Activated naive CD4-positive, alpha-beta T cell treated with anti-CD3 and anti-CD28 coated beads, Interleukin-2, amount 50 U/mL, for 16 hours (primary cell): ENCODE measurements at places on chromosomes 7 and 10.

DNA sequence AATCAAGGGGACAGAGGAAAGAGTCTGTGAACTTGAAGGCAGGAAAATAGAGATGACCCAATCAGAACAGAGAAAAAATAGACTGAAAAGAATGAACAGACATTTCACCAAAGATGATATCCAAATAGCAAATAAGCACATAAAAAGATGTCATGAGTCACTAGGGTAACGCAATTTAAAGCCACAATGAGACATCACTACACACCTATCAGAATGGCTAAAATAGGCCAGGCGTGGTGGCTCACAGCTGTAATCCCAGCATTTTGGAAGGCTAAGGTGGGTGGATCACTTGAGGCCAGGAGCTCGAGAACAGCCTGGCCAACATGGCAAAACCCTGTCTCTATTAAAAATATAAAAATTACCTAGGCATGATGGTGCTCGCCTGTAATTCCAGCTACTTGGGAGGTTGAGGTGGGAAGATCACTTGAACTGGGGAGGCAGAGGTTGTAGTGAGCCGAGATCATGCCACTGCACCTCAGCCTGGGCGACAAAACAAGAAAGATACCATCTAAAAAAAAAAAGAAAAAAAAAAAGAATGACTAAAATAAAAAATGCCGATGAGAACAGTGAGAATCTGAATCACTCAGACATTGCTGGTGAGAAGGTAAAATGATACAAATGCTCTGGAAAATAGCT lies 100.9 kb downstream of the LHPP start:
- DNase-seq = no peak

- DNase-seq = no peak
Measured at GRCh38 chr7:72286519-72286918, 125.6 kb downstream of the CALN1 start.

DNA sequence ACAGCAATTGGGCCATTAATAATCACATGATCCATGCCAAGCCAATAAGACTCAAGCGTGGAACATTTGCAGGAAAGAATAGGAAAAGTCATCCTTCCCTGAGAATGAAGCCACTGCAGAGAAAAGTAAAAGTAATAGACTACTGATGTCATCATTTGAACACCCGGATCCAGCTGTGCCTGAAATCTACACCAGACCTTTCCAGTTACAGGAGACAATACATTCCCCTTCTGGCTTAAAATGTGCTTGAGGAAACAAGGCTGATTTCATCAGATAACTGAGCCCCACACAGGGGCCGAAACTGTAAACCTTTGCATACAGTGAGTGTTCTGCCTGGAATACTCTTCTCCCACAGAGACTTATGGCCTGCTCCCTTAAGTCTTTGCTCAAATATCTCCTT lies 232.8 kb downstream of the KCNMA1 start:
- no peak for DNase-seq

GRCh38 chr7:140390466-140391190 lies 7.7 kb downstream of the SLC37A3 start:
- DNase-seq = no peak

DNA sequence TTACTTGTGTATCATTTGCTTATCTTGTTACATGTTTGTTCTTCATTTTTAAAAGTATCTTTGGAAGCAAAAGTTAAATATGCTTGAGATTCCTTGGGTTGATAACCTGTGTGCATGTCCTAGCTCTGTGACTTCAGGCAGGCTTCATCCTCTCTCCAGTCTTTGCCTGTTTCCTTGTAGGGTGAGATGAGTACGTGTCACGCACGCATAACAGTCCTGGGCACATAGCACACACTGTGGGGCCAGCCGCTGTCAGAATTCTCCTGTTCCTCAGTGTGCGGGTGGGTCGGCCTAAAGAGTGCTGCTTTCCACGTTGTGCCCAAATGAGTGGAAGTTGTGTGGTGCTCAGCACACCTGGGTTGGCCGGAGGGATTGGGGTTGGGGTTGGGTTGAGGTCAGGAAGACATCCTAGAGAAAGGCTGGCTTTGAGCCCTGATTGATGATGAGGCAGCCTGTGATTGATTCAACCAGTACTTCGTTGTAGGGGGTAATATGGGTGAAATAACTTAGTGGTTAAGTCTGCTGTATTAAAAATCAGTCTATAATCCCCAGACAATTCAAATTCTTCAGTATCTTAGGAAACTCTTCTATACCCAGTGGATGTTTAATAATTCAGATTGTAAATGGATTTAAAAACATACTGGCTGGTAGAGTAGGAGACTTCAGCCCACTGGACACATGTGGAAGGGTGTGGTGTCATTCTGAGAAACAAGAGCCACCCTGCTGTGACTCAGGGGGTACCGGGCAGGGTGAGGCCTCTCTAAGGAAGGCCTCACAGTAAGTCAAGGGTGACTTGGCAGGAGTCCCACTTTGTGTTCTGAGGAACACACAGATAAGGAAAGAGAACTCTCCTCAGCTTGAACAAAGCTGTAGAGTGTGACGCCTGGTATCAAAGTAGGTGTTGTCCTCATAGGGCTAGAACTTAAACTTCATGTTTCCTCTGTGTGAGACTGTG lies 54.8 kb downstream of the DAGLB start:
- peak; percentile 22 for DNase-seq

DNA sequence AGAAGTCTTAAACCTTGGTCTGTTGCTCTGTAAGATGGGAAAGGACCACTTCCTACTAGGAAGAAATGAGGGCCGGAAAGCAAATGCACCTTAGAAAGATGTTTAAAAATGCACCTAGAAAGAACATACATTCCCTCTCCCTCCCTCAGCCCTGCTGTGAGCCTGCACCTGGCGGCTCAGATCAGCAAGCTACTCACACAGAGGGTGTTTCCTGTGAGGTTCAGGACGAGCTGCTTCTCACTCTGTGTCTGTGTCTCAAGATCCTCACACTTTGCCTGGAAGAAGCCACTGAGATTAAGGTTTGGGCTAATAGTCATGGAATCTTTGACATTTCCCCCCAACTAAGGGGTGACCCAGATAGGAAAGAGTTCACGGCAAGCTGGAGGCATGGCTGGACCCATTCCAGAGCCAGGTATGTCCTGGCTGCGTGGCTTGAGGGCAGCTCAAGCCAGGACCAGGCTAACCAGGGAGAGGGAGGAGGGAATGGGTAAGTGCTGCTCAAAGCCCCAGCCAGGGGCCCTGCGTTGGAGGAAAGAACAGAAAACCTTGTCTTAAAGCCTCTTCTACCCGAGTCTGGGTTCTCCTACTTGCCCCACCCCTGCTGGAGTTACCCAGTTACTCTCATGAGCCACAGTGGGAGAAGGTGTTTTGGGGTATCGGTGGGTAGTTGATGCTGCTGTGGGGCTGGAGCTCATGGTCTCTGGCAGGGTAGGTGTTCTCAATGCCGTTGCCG lies 47.5 kb downstream of the PODXL start:
- DNase-seq = no peak

- no peak for DNase-seq
Measured at GRCh38 chr7:95427166-95427565, 7.7 kb downstream of the PON2 start.

GRCh38 chr7:146956853-146957252 lies 840.3 kb downstream of the CNTNAP2 start:
- no peak for DNase-seq

GRCh38 chr7:412313-412710 lies 107.3 kb downstream of the PDGFA start:
- no peak for DNase-seq

- DNase-seq = no peak
Measured at GRCh38 chr10:335151-335800, 200.0 kb downstream of the ZMYND11 start.

DNA sequence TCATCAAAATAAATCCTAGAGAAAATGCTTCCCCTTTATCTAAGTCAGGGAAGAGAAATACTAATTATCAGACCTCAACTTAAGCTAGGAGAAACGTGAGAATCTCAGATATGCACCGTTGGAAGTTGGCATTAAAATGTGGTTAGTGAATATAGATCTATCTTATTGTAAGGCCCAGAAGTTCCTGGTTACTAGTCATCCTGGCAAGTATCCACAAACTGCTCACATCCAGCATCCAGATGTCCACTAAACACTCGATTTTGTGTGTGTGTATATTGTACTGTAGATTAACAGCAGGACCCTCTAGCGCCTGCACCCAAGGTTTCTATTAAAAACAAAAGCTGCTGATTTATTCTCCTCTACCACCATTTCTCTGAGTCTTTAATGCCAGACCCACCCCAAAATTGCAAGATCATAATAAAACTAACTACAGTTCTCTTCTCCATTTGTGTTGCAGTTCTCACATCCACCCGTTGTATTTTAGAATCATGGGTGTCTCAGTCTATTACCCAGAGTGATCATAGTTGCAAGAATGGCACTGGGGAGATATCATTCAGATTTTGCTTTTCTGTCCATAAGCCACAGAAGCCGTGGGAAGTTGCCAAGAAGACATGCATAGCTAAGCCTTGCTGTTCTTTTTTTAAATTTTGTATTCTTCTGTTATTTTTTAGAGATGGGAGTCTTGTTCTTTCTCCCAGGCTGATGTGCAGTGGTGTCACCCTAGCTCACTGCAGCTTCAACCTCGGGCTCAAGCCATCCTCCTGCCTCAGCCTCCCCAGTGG lies 165.4 kb downstream of the KIAA1217 start:
- no peak for DNase-seq

DNA sequence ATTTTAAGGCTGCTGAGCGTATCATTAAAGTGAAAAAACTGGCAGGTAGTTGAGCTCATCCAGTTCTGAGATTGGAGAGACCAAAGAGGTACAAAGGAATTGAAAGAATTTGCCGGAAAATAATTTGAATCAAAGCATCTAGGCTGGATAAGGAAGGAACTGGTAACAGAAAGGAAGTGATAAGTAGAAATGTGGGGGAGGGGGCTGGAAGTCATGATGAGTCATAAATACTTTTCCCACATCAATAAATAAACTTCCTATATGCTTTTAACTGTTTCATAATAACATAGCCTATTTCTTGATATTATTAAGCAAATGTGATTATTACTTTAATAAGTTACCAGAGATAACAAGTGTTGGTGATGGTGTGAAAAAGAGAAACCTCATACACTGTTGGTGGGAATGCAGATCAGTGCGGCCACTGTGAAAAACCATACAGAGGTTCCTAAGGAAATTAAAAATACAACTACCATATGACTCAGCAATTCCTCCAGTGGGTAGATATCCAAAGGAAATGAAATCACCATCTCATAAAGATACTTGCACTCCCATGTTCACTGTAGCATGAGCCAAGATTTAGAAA lies 27.0 kb downstream of the ZNF438 start:
- no peak for DNase-seq

GRCh38 chr10:124020981-124021815 lies 72.2 kb downstream of the CHST15 start:
- DNase-seq = no peak

DNA sequence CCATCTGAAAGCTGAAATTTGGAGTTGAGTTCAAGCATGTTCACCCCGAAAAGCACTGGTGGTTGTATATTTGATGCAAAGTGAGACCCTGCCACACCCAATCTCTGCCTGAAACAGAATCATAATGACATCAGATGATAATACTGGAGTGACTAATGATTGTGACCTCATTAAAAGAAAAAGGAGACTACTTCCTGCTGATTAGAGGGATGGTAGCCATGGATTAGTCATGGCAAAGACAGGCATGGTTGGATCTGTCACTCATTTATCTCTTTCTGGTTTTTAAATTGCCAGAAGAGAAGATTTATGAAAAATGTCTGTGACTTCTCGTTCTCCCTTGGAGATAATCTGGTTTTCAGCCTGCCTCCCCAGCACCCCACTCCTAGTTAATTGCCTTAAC lies 101.2 kb downstream of the BAMBI start:
- no peak for DNase-seq

GRCh38 chr7:24731313-24731712 lies 26.0 kb downstream of the GSDME start:
- no peak for DNase-seq

DNA sequence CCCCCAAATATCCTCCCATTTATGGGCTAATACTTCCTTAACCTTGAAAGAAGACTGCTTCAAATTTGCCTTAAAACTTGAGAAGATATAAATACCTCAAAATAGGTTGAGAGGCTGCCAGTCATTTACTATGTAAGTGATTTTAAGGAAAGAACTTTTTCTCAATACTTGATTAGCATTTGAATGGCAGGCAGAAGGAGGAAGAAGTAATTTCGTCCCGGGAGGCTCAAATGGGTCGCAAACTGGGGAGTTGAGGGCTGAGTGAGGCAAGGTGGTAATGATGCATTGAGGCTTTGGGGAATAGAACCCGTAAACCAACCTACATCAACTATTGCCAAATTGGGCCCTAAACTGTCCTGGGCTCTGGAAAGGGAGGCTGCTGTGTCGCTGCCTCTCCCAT lies 11.1 kb downstream of the CAMK1D start:
- no peak for DNase-seq

- no peak for DNase-seq
Measured at GRCh38 chr10:100986623-100986951, 710 bp downstream of the MRPL43 start.

- no peak for DNase-seq
Measured at GRCh38 chr7:133301444-133301843, 48.6 kb downstream of the EXOC4 start.

- no peak for DNase-seq
Measured at GRCh38 chr10:103504181-103504783, 10.8 kb downstream of the NEURL1 start.

GRCh38 chr10:35946556-35946955 lies 304.5 kb upstream of the FZD8 start:
- DNase-seq = no peak

GRCh38 chr7:45691155-45691656 lies 117.0 kb downstream of the ADCY1 start:
- DNase-seq = no peak

DNA sequence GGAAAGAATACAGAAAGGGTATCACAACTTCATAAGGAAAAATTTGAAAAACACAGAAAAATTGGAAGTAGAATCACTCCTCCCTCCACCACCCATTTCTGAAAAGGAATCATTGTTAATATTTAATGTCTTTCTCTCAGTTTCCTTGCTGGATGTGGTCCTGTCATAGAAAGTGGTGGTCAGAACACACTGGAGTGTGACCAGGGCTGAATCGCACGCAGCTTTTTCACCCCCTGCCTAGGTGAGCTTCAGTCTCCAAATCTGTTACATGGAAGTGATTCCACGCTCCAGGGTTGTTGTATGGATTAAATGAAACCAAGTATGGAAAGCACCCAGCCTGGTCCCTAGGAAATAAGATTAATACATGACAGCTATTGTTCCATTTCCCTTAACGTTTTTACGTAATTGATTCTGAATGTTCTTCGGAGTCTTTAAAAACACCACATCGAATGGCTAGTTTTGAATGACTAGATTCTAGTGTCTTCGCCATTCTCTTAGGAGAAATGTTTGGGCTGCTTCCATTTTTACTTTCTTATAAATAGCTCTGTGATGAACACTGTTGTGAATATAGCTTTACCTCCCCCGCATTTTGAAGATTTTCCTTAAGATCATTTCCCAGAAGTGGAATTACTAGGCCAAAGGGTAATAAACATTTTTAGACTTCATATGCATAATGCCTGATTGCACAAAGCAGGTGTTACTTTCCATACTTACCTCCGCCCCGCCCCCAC lies 10.9 kb upstream of the DUSP5 start:
- no peak for DNase-seq

- DNase-seq = no peak
Measured at GRCh38 chr7:109246330-109247077, 676.8 kb downstream of the DNAJB9 start.

- DNase-seq = no peak
Measured at GRCh38 chr10:85859859-85860258, 506.7 kb downstream of the GRID1 start.
